ENCODE measurements at places on chromosomes 16 and 17.

DNA sequence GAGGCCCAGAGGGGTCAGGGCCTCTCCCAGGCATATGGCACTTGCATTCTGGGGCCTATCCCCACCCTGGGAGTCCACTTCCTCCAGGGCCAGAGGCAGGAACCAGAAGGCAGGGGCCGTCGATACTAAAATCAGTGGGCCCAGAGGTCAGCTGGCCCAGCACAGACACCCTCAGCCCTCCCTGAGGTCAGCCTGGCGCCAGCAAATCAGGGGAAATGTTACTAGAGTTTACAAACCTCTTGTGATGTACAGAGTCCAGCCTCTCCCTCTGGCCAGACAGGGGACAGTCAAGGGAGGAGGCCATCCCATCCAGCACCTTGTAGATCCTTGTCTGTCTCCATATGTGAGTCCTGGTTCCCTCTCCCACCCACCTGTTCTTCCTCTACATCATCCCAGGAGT is 10.8 kb downstream of the CDH5 start:
- no peak for DNase-seq

GRCh38 chr16:84600343-84601229 is 17.3 kb downstream of the COTL1 start:
- no peak for DNase-seq

DNA sequence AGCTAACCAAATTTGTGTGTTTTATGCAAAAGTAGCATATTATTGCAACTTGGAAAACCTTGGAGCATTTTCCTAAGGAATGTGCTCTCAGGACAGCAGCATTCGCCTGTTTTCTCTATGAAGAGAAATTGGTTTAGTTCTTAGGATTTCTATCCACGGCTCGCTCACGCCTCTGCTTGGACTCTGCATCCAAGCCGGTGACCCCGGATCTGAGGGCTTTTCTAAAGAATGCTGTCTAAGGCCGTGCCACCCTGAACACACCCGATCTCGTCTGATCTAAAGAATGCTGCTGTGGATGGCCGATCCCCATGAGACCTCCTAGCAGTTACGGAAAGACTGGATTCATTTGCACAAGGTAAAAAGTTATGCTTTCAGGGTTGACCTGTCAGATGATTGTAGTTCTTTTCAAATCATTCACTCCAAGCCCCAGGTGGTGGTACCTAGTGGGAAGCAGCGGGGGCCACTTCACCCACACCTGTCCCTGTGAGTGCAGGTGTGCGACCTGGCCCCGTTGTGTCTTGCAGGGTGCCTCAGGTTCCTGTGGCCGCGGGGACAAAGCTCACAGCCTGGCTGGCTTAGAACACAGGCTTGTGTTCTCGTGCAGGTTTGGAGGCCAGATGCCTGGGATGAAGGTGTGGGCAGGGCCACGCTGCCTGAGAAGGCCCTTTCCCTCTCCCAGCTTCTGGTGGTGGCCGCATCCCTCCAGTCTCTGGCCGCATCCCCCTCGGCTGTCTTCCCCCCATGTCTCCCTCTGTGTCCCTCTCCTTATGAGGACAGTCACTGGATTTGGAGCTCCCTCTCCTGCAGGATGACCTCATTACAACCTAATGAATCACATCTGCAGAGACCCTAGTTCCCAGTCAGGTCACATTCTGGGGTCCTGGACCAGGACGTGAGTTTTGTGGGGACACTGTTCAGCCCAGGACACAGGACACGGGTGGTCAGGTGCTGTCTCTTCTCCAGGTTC is 71.1 kb downstream of the BANP start:
- no peak for DNase-seq

DNA sequence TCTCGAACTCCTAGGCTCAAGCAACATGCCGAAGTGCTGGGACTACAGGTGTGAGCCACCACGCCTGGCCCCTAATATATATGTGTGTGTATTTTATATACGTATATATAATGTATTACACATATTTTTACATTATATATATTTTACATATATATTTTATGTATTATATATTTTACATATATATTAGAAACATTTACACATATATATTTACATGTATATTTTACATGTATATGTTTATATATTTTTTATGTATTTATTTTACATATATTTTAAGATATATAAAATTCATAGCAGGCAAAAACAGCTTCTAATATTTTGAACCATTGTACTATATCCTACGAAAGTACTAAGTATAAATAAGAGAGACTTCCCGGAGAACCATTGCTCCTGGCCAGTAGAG is 455.1 kb downstream of the XYLT1 start:
- DNase-seq, result no peak

GRCh38 chr17:50699410-50699809 is 8.3 kb downstream of the ANKRD40 start:
- DNase-seq, result no peak

DNA sequence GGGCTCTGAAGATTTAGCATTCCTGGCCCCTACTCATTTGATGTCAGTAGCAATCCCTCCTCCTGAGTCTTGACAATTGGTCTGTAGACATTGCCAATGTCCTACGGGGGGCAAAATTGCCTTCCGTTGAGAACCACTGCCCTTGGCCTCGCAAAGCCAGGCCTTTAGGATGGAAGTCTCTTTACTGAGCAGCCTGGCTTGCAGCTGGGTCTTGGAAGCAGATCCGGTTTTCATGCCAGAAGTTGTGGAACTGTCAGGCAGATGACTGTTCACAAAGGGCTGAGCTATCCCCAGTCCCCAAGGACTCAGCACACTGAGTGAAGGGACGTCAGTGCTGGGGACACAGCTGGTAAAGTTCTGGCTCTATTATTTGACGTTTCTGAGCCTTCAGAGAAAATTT is 83.2 kb downstream of the WSCD1 start:
- no peak for DNase-seq

GRCh38 chr17:49434821-49435670 is 20.4 kb upstream of the PHB1 start:
- DNase-seq, result peak; percentile 22

- no peak for DNase-seq
These were observed 108.2 kb upstream of the RBBP6 start for GRCh38 chr16:24430954-24431760.

DNA sequence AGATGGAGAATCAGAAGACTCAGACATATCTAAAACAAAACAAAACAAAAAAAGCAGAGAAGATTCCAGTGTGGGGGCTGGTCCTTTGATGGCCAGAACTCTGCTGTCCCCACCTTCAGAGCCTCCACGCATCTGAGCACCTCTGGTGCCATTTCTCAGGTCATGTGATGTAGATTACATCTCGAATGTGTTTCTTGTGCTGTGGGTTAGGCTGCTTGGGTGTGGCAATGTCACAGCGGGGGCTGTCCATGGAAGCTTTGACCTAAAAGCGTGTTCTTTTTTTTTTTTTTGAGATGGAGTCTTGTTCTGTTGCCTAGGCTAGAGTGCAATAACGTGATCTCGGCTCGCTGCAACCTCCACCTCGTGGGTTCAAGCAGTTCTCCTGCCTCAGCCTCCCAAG is 51.2 kb downstream of the PLD6 start:
- DNase-seq, result no peak

DNA sequence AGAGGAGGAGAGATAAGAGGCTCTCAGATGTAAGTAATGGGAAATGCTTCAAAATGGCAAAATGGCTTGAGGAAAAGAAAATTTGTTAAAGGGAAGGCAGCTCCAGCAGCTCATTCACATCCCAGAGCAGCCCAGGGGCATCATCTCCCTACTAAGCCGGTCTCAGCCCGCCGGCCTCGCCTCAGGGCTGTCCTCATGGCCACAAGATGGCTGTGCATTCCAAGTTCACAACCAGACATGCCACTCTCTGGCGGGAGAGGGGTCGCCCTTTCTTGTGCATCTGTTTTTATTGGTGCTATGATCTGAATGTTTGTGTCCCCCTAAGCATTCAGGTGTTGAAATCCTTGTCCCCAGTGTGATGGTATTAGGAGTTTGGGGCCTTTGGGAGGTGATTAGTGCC is 13.5 kb upstream of the SLC47A2 start:
- DNase-seq, result no peak

DNA sequence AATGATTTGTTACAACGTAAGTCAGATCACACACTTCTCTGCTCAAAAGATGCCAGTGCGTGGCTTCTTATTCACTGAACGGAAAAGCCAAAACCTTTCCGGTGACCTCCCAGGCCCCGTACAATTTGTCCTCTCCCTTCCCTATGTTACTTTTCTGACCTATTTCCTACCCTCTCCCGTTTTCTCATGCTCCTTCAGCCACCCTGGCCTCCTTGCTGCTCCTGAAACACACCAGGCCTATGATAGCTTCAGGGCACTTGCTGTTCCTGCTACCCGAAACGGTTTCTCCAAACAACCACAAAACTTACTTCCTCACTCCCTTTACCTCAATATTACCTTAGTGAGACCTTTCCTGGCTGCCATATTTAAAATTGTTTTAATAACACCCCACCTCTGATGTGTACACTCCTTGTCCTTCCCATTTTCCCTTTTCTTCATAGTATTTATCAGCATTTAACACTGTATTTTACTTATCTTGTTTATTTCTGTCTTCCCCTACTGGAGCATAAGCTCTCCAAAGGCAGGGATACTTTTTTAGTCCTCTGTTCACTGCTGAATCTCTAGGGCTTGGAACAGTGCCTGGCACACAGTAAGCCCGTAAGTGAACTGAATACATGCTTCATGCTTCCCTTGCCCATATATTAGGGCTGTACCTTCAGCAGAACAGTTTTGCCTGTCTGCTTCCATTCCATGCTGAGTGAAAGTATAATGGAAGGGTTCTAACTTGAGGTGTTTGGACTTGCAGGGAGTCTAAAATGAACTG is 10.9 kb upstream of the ARL2BP start:
- no peak for DNase-seq

GRCh38 chr16:30491744-30492308 is 19.3 kb downstream of the ITGAL start:
- no peak for DNase-seq

- no peak for DNase-seq
These were observed 67.5 kb downstream of the SEC14L1 start for GRCh38 chr17:77208217-77208808.

DNA sequence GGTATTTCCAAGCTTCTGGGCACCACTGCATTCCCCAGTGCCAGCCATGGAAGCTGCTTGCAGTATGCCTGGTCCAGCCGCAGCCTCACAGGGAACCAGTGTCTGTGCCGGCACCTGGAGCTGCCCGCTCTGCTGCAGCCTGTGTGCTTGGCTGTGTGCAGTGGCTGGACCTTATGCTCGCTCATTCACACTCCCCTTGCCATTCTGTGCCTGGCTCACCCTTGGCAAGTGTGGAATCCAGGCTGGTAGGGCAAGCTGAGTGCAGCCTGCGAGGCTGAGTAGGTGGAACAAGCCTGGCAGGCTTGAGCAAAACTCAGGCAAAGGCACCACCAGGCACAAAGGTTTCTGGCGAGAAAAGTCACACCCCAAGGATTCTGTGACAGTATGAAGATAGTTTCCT is 144.0 kb downstream of the MYO1D start:
- no peak for DNase-seq

DNA sequence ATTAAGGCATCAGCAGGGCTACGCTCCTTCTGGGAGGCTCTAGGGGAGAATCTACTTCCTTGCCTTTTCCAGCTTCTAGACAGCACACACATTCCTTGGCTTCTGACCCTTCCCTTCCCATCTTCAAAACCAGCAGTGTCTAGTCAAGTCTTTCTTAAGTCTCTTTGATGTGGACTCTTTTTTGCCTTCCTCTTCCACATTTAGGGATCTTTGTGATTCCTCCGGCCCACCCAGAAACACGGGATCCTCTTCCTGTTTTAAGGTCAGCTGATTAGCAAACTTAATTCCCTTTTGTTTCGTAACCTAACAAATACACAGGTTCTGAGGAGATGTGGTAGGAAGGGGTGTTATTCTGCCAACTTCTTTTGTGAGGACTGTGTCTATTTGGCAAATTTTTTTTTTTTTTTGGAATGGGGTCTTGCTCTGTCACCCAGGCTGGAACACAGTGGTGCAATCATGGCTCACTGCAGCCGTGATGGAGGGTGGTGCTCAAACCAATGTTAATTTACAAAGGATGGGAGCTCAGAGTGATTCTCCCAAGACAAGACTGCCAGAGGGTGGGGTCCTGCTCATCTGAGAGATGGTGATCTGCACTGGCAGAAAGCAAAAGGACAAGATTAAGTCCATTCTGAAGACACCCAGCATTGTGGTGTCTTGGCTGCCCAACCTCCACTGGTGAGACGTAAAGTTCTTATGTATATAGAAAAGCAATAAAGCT is 14.7 kb downstream of the KNOP1 start:
- no peak for DNase-seq
